KG1 (cell line): ENCODE measurements at places on chromosomes 7 and 10.

DNA sequence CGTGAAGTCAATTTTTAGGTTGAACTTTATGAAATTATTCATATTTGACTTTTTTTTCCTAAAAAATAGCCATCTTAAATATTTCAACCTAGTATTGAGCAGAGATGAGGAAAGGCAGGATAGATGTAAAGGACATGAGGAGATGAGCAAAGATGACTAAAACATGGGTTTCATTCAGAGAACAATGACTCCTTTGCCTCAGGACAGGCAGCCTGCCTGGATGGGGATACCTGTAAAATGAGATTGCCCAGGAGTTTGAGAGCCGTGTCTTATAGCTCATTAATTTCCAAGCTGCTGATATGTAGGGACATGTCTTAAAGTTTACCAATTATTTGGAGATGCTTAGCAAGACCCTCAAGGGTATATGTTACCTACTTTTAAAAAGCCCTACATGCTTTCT, 243.8 kb upstream of the MDFIC start:
- DNase-seq = no peak

GRCh38 chr10:15046626-15047025, 2.9 kb downstream of the OLAH start:
- DNase-seq = no peak

DNA sequence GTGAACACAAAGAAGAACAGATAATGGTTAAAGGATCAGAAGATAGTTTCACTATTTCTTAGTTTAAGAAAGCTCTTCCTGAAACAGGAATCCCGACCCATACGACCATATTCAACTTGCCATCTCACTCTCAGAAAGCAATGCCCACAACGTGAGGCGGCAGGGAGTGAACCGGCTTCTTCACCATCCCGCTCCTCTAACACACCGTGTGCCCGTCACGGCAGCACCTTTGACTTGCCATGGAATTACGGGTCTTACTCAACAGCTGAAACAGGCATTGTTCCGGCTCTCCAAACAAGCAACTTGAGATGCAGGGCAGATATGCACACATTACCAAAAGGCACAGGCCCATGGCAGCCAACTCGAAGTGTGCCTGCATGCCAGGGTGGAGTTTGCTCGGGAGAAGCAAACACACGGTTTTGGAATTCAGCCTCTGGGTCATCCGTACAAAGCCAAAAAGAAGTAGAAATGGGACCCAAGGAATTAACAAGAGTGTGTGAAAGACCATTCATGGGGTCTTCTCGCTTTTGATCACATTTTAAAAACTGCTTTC, 293.6 kb downstream of the DNAJB6 start:
- DNase-seq = no peak

- DNase-seq = no peak
These were observed 241.5 kb downstream of the PHTF2 start for GRCh38 chr7:78039790-78040776.

DNA sequence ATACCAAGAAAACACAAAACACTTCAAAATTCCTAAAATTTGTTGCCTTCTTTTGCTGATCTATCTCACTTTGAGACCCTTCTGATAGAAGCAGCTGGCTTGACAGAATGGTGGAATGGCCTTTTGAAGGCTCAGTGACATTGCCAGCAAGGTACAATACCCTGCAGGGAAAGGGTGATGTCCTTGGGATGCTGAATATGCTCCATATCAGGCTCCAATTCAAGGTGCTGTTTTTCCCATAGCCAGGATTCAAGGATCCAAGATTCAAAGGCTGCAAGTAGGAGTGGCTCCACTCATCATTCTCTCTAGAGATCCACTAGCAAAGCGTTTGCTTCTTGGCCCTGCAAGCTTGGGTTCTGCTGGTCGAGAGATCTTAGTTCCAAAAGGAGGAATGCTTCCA, 120.4 kb downstream of the USP6NL start:
- no peak for DNase-seq

DNA sequence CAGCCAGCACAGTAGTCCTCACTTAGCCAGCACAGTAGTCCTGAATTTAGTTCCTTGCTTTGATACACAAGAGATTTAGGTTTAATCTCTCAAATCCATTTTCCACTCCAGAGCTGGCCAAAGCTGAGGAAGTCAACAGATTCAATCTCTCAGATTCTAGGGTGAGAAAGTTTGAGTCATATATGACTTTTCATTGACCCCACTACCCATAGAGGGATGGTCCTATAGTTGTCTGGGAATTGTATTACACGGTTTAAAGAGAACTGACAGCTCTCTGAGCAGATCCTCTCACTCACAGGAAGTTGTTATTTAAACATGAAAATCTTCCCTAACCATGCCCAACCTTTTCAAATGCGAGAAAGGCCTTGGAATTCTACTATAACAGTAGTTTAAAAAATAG, 641.8 kb upstream of the SEMA3D start:
- DNase-seq = no peak

DNA sequence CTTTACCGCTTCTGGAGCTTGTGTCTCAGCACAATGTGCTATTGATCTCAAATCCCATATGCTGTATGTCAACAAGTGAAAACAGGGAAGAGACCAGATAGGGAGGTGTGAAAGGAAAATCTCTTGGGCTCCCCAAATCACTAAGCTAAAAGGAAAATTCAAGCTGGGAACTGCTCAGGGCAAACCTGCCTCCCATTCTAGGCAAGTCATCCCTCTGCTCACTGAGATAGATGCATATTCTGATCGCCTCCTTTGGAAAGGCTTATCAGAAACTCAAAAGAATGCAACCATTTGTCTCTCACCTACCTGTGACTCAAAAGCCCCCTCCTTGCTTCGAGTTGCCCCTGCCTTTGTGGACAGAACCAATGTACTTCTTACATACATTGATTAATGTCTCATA, 161.1 kb upstream of the LYZL1 start:
- no peak for DNase-seq

- no peak for DNase-seq
These were observed 490.5 kb upstream of the PFKP start for GRCh38 chr10:2576892-2577291.

DNA sequence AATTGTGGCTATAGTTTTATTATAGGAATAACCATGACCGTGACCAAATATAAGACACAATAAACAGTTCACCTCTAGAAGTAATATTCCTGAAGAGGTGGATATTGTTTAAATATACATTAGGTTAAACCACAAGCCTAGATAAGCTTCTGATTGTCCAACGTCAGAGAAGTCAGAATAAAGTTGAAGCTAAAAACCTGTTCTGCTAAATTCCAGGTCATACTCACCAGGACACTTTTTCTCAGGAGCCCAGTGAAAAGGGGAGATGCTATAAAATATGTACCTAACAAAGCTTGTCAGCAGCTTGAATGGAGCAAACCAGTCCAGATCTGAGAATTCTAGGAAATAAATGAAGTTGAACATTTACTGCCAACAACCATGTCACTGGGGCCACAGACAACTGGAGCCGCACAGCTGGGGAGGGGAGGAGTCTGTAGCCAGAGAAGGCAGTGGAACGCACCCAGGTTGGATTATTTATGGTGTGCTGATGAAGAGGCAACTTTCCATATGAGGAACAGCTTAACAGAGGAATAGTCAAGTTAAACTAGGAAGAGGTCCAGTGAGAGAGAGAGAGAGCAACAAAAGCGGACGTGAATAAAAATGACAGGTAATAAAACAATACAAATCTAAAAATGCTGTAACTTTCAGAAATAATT, 191.1 kb downstream of the ZNF438 start:
- no peak for DNase-seq

- no peak for DNase-seq
These were observed 170.2 kb upstream of the MKI67 start for GRCh38 chr10:128296253-128297007.

DNA sequence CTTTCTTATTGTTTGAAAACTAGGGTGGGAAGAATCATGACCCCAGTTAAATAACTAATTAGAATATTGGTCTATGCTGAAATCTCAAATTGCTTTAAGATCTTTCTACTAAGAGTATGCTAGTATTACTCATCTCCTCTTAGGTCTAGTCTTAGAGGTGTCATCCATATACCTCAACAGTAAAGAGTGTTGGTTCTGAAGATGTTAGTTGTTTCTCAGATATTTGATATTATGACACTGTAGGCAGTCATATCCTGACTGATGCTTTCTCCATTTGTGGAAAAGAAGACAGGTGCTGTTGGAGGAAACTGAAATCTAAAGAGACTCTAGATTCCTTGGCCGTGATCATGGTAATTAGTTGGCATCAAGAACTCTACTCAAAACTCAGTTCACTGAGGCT, 21.2 kb downstream of the BPGM start:
- no peak for DNase-seq

DNA sequence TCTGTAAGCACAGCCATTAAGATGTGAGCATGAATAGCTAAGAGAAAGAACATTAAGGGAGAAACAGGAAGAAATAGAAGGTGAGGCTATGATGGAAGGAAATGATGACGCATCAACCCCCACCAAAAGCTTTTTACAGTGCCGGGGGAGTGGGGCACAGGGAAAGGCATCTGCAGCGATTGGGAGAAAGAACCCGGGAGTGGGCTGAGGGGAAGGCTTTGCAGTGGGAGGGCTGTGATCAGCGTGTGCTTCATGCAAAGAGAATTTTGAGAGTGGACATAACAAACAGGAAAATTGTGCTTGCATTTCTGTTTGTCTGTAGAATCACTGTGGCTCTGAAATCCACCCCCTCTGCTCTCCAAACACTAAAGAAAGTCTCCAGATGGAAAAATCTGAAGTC, 250.8 kb downstream of the KCNMA1 start:
- DNase-seq = no peak

- DNase-seq = no peak
These were observed 24.0 kb upstream of the AMZ1 start for GRCh38 chr7:2663960-2664359.

GRCh38 chr7:901041-901387, 24.7 kb downstream of the GET4 start:
- DNase-seq = no peak

- no peak for DNase-seq
These were observed at the start of gene AP3M1 for GRCh38 chr10:74150204-74150989. AP3M1 (minus strand) TSS chr10:74150828; CDS start chr10:74138379, 12,449 bp downstream.

DNA sequence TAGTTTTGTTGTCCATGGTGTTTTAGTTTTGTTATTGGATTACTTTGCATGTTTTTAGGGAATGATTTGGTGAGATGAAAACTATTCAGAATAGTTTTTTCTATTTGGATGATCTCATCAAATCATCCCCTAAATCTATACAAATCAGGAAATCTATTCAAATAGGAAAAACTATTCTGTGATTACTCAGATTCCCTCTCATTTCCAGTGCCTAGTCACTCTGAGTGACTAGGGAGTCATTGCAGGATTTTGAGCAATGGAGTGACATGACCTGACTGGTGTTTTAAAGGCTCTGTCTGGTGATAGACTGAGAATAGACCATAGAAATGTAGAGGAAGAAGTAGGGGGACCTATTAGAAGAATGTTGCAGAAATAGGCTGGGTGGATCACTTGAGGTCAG, 72.4 kb downstream of the TPST1 start:
- no peak for DNase-seq

- DNase-seq = no peak
These were observed 9.4 kb upstream of the TES start for GRCh38 chr7:116200963-116201362.

GRCh38 chr10:71052708-71053107, 159.7 kb upstream of the UNC5B start:
- DNase-seq = no peak

GRCh38 chr10:7541137-7542087, 125.4 kb downstream of the ITIH5 start:
- DNase-seq = no peak

DNA sequence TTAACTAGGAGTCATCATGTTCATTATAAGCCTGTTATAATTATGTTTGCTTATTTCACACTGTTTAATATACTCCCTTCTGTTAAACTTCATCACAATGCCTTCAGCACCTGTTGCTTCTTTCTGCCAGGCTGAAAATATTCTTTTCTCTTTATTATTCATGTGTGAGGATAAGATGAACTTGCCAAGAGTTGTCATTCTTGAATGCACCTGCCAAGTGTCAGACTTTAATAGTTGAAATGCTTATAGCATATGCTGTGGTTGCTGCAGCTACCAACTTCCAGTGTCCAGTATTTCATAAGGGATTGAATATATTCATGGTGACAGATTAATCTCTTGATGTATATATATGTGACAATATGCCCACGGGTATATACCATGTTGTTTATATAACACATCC, 339.2 kb upstream of the MEOX2 start:
- no peak for DNase-seq

- no peak for DNase-seq
These were observed 283.9 kb upstream of the DKK1 start for GRCh38 chr10:52030051-52030790.

DNA sequence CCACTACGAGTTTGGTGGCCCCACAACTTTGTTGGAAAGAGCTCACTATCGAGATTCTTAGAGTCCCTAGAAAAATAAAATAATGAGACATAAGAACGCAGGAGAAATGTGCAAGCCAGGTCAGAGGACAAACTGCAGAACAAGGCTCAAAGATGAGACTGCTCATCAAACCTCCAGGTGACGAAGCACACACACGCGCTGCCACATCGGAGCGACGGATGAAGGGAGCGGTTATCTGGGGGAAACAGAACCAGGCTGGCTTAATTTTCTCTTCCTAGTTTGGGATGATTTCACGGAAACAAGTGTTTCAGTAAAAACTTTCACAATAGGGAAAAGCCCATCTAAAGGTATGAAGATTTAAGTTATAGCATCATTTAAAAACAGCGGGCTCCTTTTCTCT, 231.3 kb downstream of the SFMBT2 start:
- DNase-seq = no peak

DNA sequence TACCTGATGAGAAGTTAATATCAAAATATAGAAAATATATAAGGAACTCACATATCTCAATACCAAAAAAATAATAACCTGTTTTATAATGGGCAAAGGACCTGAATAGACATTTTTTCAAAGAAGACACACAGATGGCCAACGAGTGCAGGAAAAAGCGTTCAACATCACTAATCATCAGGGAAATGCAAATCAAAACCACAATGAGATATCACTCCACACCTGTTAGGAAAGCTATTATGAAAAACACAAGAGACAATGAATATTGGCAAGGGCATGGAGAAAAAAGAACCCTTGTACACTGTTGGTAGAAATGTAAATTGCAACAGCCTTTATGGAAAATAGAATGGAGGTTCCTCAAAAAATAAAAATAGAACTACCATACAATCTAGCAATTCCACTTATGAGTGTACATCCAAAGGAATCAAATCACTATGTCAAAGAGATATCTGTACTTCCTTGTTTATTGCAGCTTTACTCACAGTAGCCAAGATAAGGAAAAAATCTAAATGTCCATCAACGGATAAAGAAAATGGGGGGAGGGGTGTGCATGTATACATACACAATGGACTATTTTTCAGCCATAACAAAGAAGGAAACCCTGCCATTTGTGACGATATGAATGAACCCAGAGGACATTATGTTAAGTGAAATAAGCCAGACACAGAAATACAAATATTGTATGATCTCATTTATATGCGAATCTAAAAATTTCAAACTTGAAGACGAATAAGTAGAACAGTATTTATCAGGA, 3.6 kb upstream of the ALOX5 start:
- no peak for DNase-seq

DNA sequence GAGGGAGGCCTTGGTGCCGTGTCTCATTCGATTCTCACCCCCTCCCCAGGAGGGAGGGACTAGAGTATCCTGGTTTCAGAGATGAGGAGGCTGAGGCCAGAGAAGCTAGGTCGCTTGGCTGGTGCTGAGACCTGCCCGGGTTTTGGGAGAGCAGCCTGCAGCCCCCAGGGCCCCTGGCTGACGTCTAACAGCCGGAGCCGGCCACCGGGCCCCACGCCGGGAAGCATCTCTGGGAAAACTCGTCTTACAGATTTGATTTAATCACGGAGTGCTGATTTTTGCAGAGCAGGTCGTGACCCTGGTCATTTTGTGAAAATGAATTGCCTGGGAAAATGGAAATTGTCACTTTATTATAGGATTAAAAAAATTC, 97.5 kb downstream of the MICALL2 start:
- DNase-seq = no peak

GRCh38 chr7:110309941-110310340, 781.0 kb upstream of the LRRN3 start:
- no peak for DNase-seq
